ENCODE measurements at places on chromosomes 6 and 20. TPM values are rescaled to one million over a fixed set of nuclear protein-coding genes. Genes with fewer than 3 reads are reported as not detected.

The MOG gene
- not detected for total RNA-seq

The DNAAF9 gene
- 10.5 TPM for total RNA-seq

The DNMT3B gene
- total RNA-seq: 1.4 TPM

The FAM162B gene
- 6.2 TPM for total RNA-seq

The ZNF311 gene
- total RNA-seq: 0.13 TPM

The SYS1 gene
- total RNA-seq: 24.0 TPM

The CDC5L gene
- total RNA-seq: 14.0 TPM

The PNPLA1 gene
- total RNA-seq: not detected

The LY6G6F gene
- total RNA-seq: not detected

The BPIFB2 gene
- not detected for total RNA-seq

The ELOVL4 gene
- 0.13 TPM for total RNA-seq

The ASIP gene
- total RNA-seq: not detected

DNA sequence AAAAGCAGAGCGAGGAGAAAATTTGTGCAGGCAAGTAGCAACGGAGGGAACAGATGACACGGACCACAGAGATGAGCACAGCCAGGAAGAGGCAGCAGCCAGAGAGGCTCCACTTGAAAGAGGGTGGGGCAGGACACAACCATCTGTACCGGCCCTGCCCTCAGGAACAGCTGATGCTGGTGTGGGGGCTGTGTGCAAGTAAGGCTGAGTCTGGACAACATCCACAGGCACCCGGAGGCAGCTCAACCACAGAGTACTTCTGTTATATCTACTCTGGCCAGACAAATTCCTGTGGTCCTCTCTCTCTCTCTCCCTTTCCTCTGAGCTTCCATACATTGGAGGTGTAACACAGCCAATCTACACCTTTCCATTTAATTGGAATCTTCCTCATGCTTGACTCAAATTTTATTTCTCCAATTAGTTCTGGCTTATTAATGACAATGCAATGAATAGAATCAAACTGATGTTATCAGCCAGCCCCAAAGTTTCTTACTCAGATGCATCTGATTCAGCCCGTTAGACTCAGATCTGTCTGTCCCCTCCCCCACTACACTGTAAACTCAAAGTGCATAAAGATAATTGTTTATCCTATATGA, 24.9 kb downstream of the KIF13A start:
- DNase-seq: no peak

- peak; percentile 78 for DNase-seq
Observed at GRCh38 chr20:38840053-38840893, 34.8 kb downstream of the PPP1R16B start.

DNA sequence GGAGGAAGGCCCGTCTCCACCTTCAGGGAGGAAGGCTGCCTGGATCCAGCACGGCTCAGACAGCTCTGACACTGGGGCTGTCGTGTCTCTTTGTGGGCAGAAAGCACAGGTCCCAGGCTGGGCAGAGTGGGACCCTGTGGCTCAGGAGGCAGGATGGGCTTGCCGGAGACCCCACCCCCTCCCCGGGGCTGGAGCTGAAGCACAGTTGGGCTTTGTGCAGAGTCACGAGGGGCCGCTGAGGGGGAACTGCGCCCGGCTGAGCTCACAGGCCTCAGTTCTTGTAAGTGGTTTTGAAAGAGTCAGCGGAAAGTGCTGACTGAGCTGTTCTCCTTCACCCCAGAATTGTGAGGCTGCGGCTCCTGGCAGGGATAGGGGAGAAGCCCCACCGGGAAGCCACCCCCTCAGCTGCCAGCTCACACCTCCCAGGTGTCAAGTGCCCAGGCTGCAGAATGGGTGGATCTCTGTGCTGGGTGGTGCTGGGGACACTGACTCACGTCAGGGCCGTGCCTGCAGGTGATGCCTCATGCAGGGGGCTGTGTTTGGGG, 145.5 kb upstream of the RNF24 start:
- DNase-seq: no peak

DNA sequence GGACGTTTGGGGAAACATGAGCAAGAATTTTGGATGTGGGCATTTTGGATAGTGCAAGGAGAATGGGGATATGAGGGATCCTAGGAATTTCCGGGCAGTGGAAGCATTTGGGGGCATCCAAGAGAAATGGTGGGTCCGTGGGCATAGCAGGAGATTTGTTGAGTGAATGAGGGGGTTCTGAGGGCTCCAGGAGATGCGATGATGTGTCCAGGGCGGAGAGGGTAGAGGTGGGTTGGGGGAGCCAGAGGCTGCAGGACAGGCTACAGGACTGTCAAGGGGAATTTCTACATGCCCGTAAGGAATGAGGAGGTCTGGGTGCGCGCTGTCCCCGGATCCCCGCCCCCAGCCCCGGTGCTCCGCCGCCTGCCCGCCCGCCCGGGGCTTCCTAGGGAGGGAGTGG, 364 bp downstream of the FRS3 start:
- DNase-seq: peak; percentile 14

DNA sequence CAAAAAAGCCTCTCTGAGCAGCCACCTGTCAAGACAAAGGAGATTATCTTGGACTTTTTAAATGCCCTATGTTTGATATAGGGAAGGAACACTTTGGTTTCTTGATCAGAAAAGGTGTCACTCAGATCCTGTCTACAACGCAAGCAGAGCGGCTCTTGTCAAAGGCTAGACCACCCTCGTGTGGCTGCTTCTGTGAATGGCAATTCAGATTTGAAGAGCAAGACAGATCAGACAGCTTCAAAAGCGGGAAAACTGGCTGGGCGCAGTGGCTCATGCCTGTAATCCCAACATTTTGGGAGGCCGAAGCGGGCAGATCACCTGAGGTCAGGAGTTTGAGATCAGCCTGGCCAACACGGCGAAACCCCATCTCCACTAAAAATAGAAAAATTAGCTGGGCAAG, 10.1 kb upstream of the NXT1 start:
- DNase-seq: peak; percentile 85

- DNase-seq: no peak
Observed at GRCh38 chr20:35135867-35136586, 11.1 kb downstream of the EDEM2 start.

DNA sequence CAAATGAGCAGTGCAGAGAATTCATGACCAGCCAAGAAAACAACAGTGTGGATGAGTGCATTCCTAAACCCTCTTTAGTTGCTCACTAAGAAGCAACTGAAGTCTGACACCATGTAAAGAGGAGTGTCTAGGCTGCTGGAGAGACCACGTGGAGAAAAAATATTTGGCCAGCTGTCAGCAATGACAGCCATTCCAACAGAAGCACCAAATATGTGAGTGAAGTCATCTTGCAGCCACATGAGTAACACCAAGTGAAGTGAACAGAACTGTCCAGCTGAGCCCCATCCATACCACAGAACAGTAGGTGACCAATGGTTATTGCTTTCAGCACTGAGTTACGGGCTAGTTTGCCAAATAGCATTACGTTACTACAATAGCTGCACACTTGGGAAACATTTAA, 89.4 kb downstream of the TBXT start:
- DNase-seq: no peak

- DNase-seq: no peak
Observed at GRCh38 chr20:45892049-45892825, 1.1 kb downstream of the CTSA start.

DNA sequence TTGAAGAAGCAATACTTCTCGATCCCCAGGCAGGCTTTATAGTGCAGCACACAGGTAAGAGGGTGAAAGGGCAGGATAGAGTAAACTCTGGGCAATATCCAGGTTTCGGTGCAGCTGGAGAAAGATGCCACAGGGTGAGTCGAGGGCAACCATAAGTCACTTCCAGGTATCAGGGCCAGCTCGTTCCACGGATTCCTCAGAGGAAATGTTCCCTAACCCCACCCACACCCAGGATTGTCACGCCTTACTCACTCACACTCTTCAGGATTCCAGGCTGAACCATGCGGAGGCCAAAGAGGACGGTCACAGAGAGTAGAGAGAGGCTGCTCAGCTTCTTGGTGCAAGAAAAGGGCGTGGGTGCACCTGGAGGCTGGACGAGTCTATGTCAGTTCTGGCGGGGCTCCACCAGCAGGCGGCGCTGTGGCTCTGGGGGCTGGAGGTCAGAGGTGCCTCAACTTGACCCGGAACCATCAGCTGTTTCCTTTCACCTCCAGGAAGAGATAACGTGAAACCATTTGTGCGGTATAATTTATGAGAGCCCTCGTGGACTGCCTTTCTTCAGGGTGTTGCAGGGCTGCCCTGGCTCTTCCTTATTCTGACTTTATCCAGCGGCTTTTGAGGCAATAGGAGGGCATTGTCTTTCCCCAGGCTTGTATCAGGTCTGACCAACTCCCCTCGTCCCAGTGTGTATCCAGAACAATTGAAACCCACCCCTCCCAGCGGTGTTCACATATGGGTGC, 14.5 kb upstream of the WFDC12 start:
- DNase-seq: no peak

DNA sequence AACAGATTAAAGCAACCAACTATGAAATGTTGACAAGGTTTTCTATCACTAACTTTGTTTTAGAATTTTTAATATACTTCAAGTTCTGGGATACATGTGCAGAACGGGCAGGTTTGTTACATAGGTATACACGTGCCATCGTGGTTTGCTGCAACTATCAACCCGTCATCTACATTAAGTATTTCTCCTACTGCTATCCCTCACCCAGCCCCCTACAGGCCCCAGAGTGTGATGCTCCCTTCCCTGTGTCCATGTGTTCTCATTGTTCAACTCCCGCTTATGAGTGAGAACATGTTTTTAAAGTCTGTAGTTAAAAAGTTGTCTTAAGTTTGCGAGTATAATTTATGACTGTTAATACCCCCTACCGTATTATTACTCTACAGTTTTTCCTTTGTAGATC, 844.3 kb upstream of the MANEA start:
- no peak for DNase-seq

DNA sequence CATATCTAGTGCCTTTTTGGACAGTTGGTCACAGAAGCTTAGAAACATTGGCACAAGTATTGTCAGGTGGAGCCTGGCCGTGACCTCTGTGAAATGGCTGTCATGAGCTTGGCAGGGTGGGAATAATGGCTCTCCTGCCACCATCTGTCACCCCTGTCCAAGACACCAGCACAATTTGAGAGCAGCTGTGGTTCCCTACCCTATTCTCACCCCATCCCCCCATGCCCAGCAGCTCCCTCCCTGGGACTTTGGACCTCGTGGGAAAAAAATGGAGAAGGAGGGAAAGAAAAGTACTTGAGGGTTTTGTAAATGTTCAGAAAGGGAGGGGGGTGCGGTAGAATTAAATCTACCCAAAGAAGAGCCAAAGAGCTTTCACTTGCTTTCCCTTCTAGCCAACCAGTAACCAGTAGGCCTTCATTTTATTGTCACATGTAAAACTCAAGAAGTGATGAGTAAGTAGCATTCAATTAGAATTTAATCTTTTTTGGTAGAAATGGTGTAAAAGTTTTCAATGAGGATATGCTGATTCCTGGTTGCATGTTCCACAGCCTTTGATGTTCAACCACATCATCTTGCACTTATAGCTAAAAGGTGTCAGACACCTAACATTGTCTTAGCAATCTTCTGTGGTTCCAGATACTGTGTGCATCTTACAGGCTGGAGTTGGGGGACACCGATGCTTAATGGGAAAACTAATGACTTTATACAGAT, 263.5 kb upstream of the TAB2 start:
- no peak for DNase-seq

GRCh38 chr6:36546308-36546919, 865 bp downstream of the STK38 start:
- DNase-seq: no peak

GRCh38 chr20:48129345-48129942, 344.2 kb upstream of the SULF2 start:
- no peak for DNase-seq

- DNase-seq: no peak
Observed at GRCh38 chr20:11850901-11851300, 66.8 kb upstream of the BTBD3 start.

GRCh38 chr20:21104466-21104761, 1.7 kb downstream of the LINC00237 start:
- no peak for DNase-seq

- no peak for DNase-seq
Observed at GRCh38 chr6:110180228-110181008, at the start of gene CDC40. Gene CDC40, plus strand, starts transcription at chr6:110180427. Its CDS starts 18 bp downstream, at chr6:110180445.

- peak; percentile 36 for DNase-seq
Observed at GRCh38 chr6:1524040-1524480, 85.7 kb upstream of the FOXC1 start.

DNA sequence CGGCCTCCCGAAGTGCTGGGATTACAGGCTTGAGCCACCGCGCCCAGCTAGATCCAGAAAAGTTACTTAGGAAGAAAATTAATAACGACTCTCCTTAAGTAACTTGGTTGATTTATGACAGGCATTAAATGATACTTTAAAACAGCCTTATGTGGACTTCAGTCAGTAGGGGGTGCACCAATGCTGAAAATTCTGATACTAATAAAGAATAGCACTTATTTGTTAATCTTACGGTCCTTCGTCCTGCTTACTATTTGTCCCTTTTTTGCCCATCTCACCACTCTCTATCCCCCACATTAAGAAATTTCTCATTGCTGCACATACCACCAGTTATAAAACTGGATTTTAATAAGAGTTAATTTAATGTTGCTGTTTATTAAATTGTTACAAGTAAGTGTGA, 12.7 kb upstream of the PRELID3B start:
- DNase-seq: no peak

DNA sequence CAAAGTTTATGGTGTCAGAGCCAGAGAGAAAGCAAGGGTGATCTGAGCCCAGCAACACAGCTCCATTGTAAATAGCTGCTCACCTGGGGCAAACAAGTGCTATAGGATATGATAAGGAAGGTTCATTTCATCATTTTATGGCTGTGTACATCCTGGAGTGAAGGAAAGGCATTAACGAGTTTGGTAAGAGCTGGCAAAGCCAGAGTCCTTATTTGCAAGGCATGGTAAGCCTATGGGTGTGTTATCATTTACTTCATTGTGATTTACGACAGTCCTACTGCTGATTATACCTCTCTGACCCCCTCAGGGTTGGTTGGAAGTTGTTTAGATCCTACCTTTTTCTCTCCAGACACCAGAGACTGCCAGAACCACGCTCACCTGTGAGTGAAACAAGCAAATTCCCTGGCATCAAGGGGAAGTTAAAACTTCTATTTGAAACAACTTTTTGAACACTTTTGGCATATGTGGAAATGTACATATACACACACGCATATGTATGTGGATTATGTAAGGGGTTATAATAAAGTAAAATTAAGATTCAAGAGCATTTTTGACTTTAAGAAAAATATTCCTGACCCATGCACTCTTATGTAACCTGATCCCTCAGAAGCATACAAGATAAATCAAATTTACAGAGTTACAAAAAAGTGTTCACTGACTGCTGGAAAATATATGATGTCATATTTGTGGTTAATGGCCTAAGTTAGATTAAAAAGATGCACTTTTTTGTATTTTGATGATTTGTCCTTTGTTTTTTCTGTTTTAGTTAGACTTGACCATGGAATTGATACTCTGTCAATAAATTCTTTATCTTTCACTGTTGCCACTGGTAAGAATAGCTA, 40.4 kb upstream of the EDN1 start:
- no peak for DNase-seq

Data from dermis microvascular lymphatic vessel endothelial cell (primary cell).